ENCODE measurements at places on chromosomes 13 and 19. TPM values are rescaled to one million over a fixed set of nuclear protein-coding genes. Genes with fewer than 3 reads are reported as not detected.
A peak's percentile ranks its signal among the peaks of the same experiment; 100 is the strongest.

Gene CEBPA
- total RNA-seq, result 0.73 TPM

Gene COMP
- not detected for total RNA-seq

Gene PLVAP
- not detected for total RNA-seq

- no peak overlapping the region for H3K27ac ChIP-seq
- H3K27me3 ChIP-seq, result no peaks in the 10 kb centered on the region
- no peak overlapping the region for H3K4me3 ChIP-seq
- DNase-seq, result no peak
- no peaks in the 10 kb centered on the region for H3K4me1 ChIP-seq
Observed at GRCh38 chr19:30675086-30675485, 302.9 kb downstream of the ZNF536 start.

GRCh38 chr13:21683034-21683733 is 12.3 kb downstream of the FGF9 start:
- no peaks in the 10 kb centered on the region for H3K36me3 ChIP-seq
- H3K4me3 ChIP-seq, result no peak overlapping the region
- H3K27me3 ChIP-seq, result peaks cover 31% of the 10 kb centered on the region
- peaks cover 7% of the 10 kb centered on the region for H3K4me1 ChIP-seq

Gene CDC42EP5
- total RNA-seq, result 1.0 TPM

GRCh38 chr19:542173-542866 is 1.5 kb upstream of the GZMM start:
- H3K27ac ChIP-seq, result no peak overlapping the region
- H3K4me3 ChIP-seq, result no peak overlapping the region
- H3K4me1 ChIP-seq, result peaks cover 9% of the 10 kb centered on the region
- H3K36me3 ChIP-seq, result peaks cover 15% of the 10 kb centered on the region
- H3K27me3 ChIP-seq, result no peaks in the 10 kb centered on the region

Gene OR10H4
- not detected for total RNA-seq

DNA sequence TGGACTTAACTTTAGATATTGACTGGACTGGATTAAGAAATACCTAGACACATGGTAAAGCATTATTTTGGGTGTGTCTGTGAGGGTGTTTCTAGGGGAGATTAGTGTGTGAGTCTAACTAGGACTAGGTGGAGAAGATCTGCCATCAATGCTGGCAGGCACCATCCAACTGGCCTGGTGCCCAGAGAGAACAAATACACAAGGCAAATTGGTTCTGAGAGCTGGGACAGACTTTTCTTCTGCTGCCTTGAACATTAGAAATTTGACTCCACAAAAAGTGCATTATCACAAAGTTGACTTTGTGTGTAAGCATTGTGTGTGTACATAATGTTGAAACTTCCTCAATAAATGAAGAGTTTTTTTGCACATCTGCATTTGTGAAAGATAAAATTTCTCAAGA is 522.1 kb downstream of the SUCLA2 start:
- no peaks in the 10 kb centered on the region for H3K4me1 ChIP-seq
- no peaks in the 10 kb centered on the region for H3K27me3 ChIP-seq
- H3K27ac ChIP-seq, result no peak overlapping the region
- H3K4me3 ChIP-seq, result no peak overlapping the region
- no peaks in the 10 kb centered on the region for H3K36me3 ChIP-seq

GRCh38 chr19:10021863-10022262 is 8.6 kb downstream of the RDH8 start:
- H3K4me1 ChIP-seq, result peaks cover 3% of the 10 kb centered on the region
- no peak overlapping the region for H3K27ac ChIP-seq
- no peaks in the 10 kb centered on the region for H3K36me3 ChIP-seq
- peaks cover 7% of the 10 kb centered on the region for H3K27me3 ChIP-seq

Gene SERPINE3
- not detected for total RNA-seq

GRCh38 chr19:30278882-30279254 is 93.3 kb upstream of the ZNF536 start:
- no peak for DNase-seq
- H3K4me1 ChIP-seq, result no peaks in the 10 kb centered on the region
- peaks cover 2% of the 10 kb centered on the region for H3K27me3 ChIP-seq
- no peak overlapping the region for H3K4me3 ChIP-seq
- H3K27ac ChIP-seq, result no peak overlapping the region
- H3K36me3 ChIP-seq, result no peaks in the 10 kb centered on the region

DNA sequence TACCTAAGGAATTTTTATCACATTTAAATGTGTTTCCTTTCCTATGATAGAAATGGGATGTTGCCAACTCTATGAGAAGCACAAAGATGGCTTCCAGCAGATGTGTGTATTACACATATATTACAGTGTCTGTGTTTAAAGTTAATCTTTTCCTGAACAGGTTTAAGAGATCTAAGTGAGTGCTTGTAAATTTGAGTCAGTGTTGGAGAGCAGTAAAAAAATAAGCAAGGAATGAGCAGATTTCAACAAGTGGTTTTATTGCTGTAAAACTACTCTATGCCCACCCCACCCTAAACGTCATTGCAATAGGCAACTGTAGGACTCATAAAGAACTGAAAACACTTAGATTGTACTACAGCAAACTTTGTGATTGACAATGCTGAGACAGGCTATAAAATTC is 248.7 kb downstream of the KLF5 start:
- H3K27ac ChIP-seq, result no peak overlapping the region
- H3K27me3 ChIP-seq, result peaks cover 2% of the 10 kb centered on the region
- no peak overlapping the region for H3K4me3 ChIP-seq
- no peak for DNase-seq

- no peaks in the 10 kb centered on the region for H3K36me3 ChIP-seq
- H3K4me3 ChIP-seq, result no peak overlapping the region
- H3K27me3 ChIP-seq, result no peaks in the 10 kb centered on the region
- DNase-seq, result no peak
- no peaks in the 10 kb centered on the region for H3K4me1 ChIP-seq
- no peak overlapping the region for H3K27ac ChIP-seq
Observed at GRCh38 chr13:62113179-62113578, 697.5 kb upstream of the PCDH20 start.

- no peaks in the 10 kb centered on the region for H3K36me3 ChIP-seq
- no peak overlapping the region for H3K27ac ChIP-seq
- H3K4me1 ChIP-seq, result no peaks in the 10 kb centered on the region
Observed at GRCh38 chr19:17436874-17437267, 11.6 kb downstream of the TMEM221 start.

DNA sequence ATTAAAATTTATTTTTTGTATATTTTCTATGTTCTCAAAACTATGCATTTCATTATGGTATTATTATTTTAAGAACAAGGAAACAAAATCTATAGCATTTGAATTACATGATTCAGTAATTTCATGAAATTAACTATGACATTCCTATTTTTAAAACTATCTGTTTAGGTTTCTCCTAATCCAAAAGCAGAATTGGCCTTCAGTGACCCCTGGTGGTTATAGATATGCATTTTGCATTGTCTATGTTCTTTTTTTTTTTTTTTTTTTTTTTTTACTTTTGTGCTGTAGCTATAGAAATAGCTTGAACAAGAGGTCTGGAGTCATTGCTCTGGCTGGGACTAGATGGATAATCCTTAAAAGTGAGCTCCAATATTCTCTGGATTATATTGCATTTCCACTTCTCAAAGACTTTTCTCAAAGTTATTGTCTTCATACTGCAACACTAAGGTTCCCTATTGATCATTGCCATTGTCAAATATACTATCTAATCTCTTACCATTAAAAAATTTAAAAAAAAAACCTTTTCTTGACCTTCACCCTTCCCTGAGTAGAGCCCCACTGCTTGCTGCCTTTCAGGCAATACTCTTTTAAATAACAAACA is 15.9 kb upstream of the DNAJC3 start:
- peaks cover 23% of the 10 kb centered on the region for H3K27me3 ChIP-seq
- no peaks in the 10 kb centered on the region for H3K36me3 ChIP-seq
- H3K4me3 ChIP-seq, result no peak overlapping the region
- DNase-seq, result no peak

DNA sequence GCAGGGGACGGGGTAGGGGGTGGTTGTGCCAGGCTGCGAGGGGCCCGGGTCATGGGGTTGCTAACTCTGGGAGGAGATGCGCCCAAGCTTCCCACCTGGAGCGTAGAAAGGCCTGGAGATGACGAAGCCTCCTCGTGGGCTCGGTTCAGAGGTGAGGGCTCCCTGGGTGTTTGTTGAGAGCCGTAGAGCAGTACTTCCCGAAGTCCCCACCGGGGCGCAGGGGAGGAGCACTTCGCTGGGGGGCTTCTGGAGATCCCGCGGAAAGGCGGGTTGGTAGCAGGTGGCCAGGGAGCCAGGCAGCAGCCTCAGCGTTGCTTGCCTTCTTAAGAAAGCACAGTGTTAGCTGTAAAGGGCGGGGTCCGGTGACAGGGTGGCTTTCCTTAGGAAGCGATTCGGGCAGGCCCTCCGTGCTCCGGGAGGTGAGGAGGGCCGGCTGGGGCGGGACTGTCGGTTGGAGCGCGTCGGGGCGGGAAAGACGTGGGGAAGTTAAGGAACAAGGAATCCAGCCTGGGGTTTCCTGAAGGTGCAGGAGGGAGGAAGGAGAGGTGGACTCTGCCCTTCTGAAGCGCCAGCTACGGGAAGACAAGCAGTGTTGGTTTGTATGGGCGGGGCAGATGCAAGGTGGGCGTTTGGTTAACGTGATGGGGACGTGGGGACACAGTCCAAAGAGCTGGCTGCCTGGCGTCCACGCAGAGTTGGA is 3.3 kb downstream of the VSTM2B start:
- no peak for DNase-seq
- peak overlapping the region; percentile 5 for H3K4me3 ChIP-seq
- no peaks in the 10 kb centered on the region for H3K36me3 ChIP-seq
- peaks cover 18% of the 10 kb centered on the region for H3K4me1 ChIP-seq
- H3K27me3 ChIP-seq, result peaks cover 50% of the 10 kb centered on the region

- H3K27ac ChIP-seq, result no peak overlapping the region
- H3K4me3 ChIP-seq, result no peak overlapping the region
- peaks cover 4% of the 10 kb centered on the region for H3K4me1 ChIP-seq
Observed at GRCh38 chr13:26954976-26955375, 194.4 kb upstream of the GPR12 start.

Gene GZMM
- total RNA-seq, result 31.8 TPM

DNA sequence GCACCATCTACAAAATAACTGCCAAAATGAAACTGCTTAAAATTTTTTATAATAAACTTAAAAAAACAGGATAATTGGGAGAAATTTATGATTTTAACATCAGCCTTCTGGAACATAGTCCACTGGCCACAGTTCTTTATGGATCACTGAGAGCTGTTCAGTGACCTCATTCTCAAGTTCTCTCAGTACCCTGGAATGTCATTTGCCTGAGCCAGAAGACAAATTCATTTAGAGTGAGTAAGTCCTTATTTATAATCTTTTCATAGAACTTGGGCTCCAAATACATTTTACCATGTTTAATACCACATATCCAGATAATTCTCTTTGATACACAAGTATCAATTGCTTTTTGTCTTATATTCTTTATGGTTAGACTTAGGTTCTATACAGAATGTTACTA is 87.6 kb downstream of the CAB39L start:
- no peaks in the 10 kb centered on the region for H3K36me3 ChIP-seq
- no peak overlapping the region for H3K4me3 ChIP-seq
- peaks cover 5% of the 10 kb centered on the region for H3K4me1 ChIP-seq
- no peak for DNase-seq
- H3K27ac ChIP-seq, result no peak overlapping the region
- no peaks in the 10 kb centered on the region for H3K27me3 ChIP-seq

Gene GPC6
- total RNA-seq, result not detected

GRCh38 chr13:45335397-45336024 is 5.5 kb downstream of the TPT1 start:
- H3K4me1 ChIP-seq, result peaks cover 74% of the 10 kb centered on the region
- no peak for DNase-seq
- H3K36me3 ChIP-seq, result peaks cover 85% of the 10 kb centered on the region
- no peaks in the 10 kb centered on the region for H3K27me3 ChIP-seq
- peak overlapping the region; percentile 99 for H3K4me3 ChIP-seq

DNA sequence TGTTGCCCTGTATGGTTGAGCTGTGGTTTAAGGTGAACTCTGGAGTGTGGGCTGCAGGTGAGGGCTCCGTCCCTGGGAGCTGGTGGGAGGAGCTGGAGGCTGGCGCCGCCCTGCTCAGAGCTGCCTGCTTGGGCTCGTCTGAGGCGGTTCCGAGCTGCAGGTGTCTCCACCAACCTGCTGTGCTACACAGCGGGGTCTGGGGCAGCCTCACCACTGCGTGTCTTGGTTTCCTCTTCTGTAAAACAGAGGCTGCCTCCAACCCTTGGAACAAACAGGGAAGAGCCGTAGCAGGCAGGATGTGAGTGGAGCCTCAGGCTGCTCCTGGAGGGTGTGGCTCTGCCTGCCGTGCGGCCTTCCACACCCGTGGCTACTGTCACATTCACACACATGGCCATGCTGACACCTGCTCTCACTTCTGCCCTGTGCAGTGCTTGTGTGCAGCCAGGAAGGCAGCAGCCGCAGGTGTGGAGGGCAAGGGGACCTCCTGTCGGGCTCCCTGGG is 21.4 kb downstream of the NAXD start:
- no peak overlapping the region for H3K27ac ChIP-seq
- no peaks in the 10 kb centered on the region for H3K27me3 ChIP-seq
- peaks cover 59% of the 10 kb centered on the region for H3K36me3 ChIP-seq
- no peak for DNase-seq
- no peaks in the 10 kb centered on the region for H3K4me1 ChIP-seq

- H3K27ac ChIP-seq, result no peak overlapping the region
- DNase-seq, result no peak
- H3K4me1 ChIP-seq, result no peaks in the 10 kb centered on the region
- H3K36me3 ChIP-seq, result no peaks in the 10 kb centered on the region
Observed at GRCh38 chr13:87981416-87981815, 310.2 kb downstream of the SLITRK5 start.

- no peak overlapping the region for H3K4me3 ChIP-seq
- DNase-seq, result no peak
- peaks cover 6% of the 10 kb centered on the region for H3K4me1 ChIP-seq
- H3K27me3 ChIP-seq, result no peaks in the 10 kb centered on the region
Observed at GRCh38 chr19:48830965-48831364, 5.3 kb downstream of the HSD17B14 start.

DNA sequence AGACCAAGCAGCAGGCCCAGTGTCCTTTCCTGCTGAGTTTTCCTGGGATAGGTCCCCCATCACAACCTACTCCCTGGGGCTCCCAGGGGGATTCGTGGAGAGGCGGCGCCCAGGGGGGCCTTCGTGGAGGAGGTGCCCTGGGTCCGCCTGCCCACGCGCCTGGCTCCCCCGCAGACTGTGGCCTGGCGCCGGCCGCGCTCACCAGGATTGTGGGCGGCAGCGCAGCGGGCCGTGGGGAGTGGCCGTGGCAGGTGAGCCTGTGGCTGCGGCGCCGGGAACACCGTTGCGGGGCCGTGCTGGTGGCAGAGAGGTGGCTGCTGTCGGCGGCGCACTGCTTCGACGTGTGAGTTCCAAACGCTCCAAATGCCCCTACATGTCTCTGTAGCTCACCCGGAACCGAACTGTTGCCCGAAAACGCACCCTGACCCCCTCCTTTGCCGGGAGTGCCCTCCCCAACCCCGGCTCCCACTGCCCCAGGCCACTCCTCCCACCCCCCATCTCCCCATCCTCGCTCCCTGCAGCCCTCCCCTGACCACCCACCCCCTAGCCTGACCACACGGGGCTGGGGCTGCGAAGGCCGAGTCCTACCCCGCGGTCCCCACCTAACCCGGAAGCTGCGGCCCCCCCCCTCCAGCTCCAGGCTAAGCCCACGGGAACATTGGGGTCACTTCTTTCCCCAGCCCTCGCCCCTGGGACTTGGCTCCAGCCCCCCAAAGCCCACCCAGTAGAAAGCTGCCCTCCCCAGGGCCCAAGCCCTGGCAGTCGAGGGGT is 3.3 kb downstream of the TIMM13 start:
- DNase-seq, result no peak
- H3K27me3 ChIP-seq, result no peaks in the 10 kb centered on the region
- no peak overlapping the region for H3K27ac ChIP-seq
- peaks cover 24% of the 10 kb centered on the region for H3K36me3 ChIP-seq

Gene ZNF470
- total RNA-seq, result 3.3 TPM

Gene ZNF180
- total RNA-seq, result 8.3 TPM

GRCh38 chr19:45123440-45123850 is 30.5 kb downstream of the PPP1R37 start:
- H3K27me3 ChIP-seq, result no peaks in the 10 kb centered on the region
- H3K27ac ChIP-seq, result no peak overlapping the region
- no peak for DNase-seq
- no peaks in the 10 kb centered on the region for H3K36me3 ChIP-seq

Gene NLRP7
- total RNA-seq, result not detected

Gene SMAD9
- not detected for total RNA-seq
